ENCODE measurements at places on chromosomes 16 and 17. TPM values are rescaled to one million over a fixed set of nuclear protein-coding genes. Genes with fewer than 3 reads are reported as not detected.

GRCh38 chr16:88289561-88289960 lies 93.2 kb upstream of the ZNF469 start:
- DNase-seq = no peak

DNA sequence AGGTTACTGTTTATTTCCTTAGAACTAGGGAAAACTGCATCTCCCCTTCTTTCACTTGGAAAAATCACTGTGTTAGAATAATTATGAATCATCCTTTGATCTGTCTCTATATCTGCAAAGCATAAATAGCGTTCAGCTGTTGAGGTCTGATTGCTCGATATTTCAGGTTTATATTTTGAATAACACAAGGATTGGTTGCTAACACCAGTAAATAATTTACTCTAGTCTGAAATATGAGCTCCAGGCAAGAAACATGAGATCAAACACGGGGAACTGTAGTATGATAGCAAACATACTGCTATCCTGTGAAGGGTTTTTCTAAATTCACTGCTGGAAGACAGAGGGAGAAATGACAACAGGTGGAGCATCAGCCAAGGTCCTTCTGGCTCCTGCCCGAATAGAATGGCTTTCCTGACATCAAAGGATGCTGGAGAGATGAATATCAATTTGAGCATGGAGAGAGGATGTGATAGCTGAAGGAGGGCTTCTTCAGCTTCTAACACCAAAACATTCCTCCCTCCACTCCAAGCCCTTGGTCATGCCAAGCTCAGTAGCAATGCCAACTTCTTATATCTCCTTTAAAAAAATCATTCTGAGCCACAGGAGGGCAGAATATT lies 450.3 kb downstream of the SHISA9 start:
- DNase-seq = no peak

DNA sequence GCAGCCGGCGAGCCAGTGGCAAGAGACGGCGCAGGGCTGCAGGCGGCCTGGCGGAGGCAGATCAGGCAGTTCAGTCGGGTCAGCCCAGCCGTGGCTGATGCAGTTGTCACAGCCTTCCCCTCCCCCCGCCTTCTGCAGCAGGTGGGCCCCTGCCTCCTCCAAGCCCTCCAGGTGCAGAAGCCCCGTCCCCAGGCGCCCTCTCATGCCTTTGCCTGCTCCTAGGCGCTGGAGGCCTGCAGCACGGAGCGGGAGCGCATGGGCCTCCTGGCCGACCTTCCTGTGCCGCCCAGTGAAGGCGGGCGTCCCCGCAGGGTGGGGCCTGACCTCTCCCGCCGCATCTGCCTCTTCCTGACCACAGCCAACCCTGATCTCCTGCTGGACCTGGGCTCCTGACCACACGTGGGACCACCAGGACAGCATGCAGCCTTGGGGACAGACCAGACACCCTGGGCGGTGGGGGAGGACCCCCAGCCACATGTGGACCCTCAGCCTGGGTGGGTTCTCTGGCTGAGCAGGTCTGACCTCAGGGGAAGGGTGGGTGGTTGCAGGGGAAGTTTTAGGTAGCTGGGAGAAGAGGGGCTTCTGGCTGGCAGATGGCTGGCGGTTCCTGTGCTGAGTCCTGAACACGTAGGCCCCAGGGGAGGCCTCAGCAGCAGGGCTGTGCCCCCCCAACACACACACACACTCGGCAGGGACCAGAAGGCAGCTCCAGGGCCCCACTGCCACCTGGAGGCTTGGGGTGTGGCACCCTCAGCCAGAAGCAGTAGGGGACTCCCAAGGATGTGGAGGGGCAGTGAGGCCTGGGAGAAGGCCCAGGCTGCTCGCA lies 3.1 kb upstream of the MRPS34 start:
- DNase-seq = no peak

DNA sequence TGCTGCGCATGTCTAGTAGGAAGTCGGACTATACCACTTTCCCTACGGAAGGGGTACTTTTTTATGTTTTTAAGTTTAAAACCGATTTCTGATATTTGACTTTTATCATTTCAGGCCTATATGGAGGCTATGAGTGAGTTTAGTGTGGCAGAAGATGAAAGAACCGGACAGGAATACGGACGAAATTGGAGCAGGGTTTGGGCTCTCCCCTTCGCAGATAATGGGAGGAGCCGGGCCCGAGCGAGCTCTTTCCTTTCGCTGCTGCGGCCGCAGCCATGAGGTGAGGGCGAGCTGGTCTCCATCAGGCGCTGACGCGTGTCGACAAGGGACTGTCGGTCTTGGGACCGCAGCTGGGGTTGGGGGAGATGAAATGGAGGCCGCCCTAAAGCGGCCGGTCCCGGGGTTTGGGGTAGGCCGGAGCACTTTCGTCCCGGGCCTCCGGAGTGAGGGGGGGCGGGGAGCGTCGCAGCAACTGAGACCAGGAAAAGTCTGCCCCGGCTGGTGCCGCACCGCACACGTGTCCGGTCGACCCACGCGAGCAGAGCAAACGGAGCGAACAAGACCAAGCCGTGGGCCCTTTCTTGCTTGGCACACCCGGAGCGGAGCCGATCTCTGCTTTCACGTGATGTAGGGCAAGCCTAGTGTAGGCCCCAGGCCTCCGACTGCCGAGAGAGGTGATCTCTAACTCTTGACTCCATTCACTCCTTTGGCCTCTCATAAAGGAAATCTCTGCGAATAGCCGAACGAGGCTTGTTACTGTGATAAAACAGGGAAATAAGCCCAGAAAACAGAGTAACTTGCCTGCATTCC lies at the start of gene RPL19:
RPL19 (plus strand) TSS at position 214 of the 810 bp plus-strand sequence; CDS start at position 276, 62 bp downstream.
- peak; percentile 55 for DNase-seq

DNA sequence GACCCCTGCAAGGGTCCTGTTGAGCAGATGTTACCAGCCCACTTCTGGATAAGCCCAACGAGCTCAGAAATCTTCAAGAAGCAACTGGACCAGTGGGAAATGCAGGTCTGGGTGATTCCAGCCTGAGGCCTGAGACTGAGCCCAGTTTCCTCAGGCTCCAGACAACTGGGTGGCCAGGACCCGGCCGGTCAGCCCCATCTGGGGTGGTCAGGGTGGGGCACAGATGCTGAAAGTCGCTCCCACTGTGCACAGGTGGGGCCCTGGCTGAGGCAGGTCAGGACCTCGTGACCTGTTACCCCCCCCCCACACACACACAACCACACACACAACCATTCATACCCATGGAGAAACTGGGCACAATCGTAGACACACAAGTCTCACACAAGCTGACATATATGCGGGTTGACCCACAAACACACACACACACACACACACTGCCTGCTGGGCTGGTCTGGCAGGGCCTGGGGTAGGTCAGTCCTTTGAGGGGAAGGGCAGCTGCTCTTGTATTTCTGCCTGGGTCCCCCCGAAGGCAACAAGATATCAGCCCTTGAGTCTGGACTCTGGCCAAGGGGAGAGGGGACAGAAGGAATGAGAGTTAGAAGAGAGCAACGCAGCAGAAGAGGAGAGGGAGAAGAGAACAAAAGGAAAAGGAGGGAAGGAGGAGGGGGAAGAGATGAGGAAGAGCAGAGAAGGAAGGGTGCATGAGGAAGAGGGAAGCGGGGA lies 99.0 kb upstream of the CDH5 start:
- DNase-seq = no peak

DNA sequence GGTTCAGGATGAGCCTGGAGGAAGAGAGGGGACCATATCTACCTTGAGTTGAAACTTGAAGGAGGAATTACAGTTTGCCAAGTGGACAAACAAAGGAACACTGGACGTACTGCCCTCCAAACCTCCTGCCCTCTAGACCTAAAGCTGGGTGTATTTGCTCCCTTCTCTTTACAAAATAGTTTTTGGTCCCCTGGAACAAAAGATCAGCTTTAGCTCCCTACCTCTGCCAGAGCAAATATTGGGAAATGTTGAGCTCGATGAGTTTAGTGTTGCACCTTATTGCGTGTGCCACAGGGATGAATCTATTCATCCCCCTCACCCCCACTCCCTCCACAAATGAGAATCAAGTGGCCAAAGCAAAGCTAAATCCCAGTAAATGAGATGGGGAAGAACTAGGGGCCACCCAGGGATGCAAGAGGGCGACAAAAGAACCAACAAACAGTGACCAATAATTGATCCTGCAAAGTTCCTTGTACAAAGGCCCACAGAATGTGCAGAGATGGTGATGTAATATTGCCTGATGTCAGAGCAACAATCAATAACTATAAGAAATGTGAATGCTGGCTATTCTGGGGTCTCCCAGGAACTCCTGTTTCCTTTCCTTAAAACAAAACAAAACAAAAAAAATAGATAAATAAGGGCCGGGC lies 17.2 kb upstream of the TAT start:
- no peak for DNase-seq

DNA sequence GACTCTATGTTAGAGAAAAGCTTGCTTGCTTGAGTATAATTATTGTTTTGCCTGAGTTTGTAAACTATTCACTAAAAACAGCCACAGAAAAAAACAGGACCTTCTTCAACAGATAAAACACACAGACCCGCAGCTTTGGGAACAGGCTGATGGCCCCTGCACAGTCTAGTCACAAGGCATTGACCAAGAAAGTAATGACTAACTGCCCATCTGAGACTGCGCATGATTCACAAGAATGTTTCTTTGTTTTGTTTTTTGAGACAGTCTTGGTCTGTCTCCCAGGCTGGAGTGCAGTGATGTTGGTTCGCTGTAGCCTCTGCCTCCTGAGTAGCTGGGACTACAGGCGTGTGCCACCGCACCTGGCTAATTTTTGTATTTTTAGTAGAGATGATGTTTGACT lies 2.8 kb upstream of the ZKSCAN2 start:
- DNase-seq = no peak

DNA sequence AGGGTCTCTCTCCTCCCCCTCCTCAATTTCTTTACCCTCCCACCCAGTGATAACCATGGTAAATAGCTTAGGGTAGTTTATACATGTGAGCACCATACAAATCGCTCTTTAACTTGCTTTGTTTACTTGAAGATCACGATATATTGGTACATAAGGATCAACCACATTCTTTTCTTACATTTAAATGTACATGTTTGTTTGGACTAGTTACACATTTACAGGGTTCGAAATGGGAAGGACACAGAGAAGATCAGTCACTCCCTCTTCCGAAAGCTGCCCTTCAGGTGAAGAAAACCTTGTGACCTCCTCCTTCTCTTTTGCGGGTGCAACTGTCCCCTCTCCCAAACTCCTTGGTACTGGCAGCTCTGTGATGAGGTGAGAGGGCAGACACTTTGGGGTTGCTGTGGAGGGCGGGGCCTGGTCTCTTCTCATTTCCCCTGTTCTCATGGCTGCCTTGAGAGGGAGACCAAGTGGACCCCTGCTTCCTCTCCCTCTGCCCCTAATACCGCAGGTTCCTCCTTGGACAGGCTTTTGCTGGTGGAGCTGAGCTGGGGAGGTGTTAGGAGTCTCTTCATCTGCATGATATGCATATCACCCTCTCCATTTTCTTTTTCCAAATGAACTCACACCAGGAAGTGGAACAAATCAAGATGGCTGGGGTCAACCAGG lies 4.7 kb upstream of the PIK3R6 start:
- no peak for DNase-seq

- DNase-seq = no peak
Measured at GRCh38 chr16:59634951-59635350, 900.8 kb upstream of the GOT2 start.

DNA sequence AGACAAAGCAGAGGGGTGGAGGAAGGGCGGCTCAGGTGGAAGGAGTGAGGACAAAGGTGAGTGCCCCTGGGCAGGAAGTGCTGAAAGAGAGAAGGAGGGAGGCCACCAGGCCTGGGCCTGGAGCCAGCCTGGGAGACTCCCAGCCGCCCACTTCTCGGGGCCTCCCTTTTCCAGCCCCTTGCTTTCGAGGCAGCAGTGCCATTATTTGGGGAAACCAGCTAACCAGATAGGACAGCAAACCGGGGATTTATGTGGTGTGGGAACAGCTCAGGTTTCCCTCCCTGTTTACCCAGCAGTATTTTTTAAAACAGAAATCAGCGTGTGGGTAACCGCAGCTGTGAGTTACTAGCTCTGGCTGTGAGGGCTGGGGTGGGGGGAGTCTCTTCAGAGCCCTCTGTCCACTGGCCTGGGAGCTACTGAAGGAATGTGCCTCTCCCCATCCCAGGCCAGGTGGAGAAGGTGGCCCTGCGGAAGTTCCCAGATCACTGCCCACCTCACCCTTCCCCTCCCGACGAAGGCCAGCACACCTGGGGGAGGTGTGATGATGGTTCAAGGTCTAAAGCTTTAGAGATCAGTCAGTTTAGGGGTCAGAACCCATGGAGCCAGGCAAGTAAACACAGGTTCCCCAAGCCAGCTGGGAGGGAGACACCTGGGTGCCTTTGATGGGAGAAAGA lies 8.4 kb upstream of the MEOX1 start:
- DNase-seq = no peak

DNA sequence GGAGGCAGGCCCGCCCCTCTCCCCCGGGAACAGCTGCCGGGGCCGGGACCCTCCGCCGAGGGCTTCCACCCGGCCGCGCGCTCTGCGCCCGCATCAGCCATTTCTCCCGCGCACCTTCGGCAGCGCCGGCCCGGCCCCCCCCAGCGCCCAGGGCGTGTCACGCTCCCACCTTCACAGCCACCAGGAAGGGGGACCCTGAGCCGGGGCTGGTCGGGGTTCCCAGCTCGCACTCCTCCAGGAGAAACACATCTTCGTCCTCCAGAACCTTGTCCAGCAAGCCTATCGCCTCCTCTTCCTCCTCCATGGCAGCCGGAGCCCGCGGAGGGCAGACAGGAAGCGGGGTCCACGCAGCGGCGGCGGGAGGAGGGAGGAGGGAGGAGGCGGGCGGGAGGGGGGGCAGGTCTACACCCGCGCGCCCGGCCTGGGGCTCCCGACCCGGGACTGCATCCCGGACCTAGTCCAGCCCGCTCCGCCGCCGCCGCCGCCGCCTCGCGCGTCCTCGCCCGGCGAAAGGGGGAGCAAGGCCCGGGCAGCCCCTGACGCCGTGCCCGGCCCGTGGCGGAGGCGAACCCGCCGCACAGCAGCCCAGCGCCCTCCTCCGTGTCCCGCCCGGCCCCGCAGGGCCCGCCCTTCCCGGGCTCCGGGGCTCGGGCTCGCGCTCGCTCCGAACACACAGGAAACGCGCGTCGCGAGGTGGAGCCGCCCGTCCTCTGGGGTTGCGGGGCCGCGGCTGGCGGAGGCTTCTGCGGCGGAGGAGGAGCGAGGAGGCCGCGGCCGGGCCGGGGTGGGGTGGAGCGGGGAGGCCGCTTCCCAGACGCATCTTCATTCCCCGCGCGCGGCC lies 70.8 kb downstream of the ABR start:
- DNase-seq = no peak

Gene HSF5
- total RNA-seq = 0.11 TPM

Gene CRAMP1
- 61.3 TPM for total RNA-seq

Gene PDIA2
- total RNA-seq = 3.8 TPM

Gene STH
- total RNA-seq = not detected

Gene TMEM238L
- total RNA-seq = not detected

Gene TBX6
- 3.5 TPM for total RNA-seq

Gene GLP2R
- total RNA-seq = not detected

Gene TBC1D28
- 0.16 TPM for total RNA-seq

Gene CLEC18B
- 3.5 TPM for total RNA-seq

All from progenitor cell of endocrine pancreas (in vitro differentiated cells).